Mesenchymal stem cell (in vitro differentiated cells and primary cell): ENCODE measurements at places on chromosomes 2 and 18.

DNA sequence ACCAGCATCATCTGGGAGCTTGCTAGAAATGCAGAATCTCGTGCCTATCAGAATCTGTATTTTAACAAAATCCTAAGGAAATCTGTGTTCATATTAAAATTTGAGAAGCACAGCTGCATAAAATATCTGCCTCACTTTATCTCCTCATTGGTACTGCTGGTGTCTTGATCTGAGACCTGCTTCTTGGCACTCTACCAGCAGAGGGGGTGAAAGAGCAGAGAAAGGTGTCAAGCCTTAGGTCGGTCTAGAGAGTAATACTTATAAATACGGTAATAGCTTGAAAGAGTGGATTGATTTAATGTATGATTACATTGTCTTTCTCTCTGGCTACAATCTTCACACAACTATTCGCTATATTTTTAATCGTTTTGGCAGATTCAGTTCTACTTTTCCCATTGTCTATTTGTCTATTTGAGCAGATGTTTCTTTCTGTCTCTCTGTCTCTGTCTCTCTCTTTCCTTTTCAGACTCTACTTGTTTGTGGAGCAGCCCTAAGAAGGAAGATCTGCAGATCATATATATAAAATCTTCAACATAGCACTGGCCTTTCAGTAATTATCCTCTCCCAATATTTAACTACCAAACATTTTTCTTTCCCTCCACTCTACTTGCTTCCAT, 1.7 kb upstream of the GCG start:
- DNase-seq: peak; percentile 69

GRCh38 chr2:133819906-133820305, 251.6 kb upstream of the NCKAP5 start:
- no peak for DNase-seq

GRCh38 chr18:8397034-8397433, 212.2 kb upstream of the RAB12 start:
- DNase-seq: no peak

DNA sequence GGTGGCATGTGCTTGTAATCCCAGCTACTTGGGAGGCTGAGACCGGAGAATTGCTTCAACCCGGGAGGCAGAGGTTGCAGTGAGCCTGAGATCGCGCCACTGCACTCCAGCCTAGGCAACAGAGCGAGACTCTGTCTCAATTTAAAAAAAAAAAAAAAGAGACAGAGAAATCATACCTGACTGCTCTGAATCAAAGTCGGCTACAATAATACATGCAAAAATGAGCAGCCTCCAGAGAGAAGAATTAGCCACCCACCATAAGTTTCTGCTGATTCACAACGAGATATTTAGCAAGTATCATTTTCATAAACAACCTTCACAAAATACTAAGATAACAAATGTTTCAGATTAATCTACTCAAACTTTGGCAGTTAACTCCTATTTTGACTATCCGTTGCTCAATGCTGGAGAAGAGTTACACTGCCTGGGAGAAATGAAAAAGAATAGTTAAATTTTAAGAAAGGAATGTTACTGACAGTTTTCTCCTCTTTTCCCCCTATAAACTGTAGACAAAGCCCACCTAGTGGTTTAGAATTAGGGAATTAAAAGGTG, 1.5 kb downstream of the OSBPL1A start:
- no peak for DNase-seq

GRCh38 chr2:233833345-233833744, 21.0 kb downstream of the HJURP start:
- no peak for DNase-seq

DNA sequence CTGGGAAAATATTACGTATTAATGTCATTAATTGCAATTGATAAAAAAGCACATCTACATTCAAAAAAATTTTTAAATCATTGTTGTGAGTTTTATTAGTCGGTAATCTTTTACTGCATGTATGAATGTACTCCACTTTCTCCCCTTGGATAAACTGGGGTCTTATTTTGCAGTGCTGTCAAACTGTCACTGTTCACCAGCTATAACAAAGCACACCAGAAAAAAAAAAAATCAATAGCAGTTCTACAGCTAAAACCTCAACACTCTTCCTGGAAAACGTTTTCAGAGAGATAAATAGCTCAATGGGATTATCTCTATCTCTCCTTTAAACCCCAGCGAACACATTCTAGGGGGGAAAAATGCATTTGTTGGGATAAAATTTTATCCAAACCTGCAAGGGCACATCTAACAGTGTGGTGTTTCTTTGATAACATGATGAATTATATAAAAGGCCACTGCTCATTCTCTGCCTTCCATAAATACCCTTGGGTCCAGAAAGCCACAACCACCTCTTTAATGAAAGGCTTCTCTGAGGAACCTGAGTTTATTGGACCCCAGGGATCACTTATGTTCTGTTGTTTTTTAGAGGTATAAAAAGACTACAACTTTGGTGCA, 219.9 kb downstream of the CDH20 start:
- DNase-seq: no peak

DNA sequence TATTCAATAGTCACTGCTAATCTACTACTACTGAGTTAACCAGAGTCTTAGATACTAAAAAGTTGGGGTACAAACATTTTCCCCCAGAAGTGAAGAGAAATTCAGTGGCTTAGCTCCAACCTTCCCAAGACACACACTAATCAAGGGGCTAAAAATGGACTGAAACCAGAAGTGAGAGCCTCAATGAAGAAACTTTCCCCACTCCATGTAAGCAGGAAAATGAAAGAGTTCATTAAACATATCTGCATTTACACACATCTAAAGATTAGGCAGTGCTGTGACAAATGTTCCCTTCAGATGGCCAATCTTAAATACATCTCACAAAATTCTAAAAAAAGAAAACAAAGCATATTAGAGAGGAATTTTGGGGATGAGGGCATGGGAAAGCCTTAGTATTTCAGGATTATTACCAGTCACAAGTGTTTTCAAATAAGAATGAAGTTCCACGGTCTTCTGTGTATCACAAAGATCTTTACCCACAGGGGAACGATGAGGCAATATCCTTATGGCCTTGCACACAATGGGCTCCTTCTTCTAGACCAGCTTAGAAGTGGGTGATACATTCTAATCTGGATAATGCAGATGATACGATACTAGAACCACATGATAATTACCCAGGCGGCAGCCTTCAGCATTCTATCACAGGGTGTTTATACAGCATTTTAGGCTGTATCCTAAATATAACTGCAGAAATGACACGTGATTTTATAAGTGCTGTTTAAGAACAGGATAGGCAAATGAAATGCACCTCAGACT, 17.1 kb downstream of the ANKRD44 start:
- no peak for DNase-seq

GRCh38 chr2:105397025-105397722, 1.7 kb downstream of the FHL2 start:
- no peak for DNase-seq

- no peak for DNase-seq
Measured at GRCh38 chr2:121363632-121364420, 78.8 kb upstream of the TFCP2L1 start.

- no peak for DNase-seq
Measured at GRCh38 chr18:54790109-54790508, 38.2 kb upstream of the RAB27B start.

DNA sequence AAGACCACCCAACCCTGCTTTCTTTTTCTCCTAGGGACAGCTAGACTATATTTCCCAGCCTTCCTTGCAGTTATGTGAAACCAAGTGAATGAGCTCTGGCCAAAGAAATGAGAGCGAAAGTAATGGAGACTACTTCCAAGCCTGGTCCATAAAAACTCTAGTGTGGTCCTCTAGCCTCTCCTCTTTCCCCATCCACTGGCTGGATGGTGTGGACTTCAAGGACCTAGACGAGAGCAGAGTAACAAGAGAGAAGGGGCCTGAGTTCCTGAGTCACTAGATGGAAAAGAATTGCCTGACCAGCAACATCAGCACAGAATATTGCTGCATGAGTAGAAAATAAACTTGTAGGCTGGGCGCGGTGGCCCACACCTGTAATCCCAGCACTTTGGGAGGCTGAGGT, 2.9 kb upstream of the TMSB10 start:
- DNase-seq: no peak

DNA sequence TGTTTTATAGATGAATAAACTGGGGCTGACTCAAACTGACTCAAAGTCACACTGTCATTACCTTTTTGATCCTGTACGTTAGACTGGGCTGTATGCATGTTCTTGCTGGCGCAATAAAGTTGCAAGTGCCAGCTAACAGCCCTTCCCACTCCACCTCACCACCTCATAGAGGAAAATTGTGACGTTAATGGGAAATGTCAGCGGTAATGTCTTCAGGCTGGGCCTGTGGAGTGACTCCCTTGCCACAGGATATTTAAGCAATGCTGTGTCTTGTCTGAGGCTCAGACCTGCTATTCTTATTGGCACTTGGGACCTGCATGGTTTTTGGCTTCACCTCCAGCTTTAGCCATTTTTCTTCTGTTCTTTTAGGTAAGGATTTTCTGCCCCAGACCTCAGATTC, 25.2 kb upstream of the CASP10 start:
- DNase-seq: peak; percentile 23

DNA sequence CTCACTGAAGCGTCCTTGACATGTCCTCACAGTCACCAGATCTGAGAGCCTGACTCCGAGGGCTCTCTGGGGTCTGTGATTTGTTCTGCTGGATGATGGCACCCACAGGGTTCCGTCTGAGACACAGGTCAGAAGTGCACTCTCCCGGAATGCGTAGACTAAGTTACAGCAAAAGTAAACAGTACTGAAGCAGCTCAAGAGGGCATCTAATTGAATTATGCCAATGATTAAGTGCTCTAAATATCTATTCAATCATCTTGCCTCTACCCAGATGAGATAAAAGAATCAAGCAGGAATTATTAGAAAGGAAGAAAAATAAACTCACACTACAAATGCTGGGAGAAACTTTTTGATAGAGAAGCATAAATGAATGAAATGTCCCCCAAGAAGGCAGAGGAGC, 544.1 kb downstream of the SOX11 start:
- no peak for DNase-seq

- DNase-seq: no peak
Measured at GRCh38 chr2:240481720-240482119, 46.3 kb downstream of the GPC1 start.

DNA sequence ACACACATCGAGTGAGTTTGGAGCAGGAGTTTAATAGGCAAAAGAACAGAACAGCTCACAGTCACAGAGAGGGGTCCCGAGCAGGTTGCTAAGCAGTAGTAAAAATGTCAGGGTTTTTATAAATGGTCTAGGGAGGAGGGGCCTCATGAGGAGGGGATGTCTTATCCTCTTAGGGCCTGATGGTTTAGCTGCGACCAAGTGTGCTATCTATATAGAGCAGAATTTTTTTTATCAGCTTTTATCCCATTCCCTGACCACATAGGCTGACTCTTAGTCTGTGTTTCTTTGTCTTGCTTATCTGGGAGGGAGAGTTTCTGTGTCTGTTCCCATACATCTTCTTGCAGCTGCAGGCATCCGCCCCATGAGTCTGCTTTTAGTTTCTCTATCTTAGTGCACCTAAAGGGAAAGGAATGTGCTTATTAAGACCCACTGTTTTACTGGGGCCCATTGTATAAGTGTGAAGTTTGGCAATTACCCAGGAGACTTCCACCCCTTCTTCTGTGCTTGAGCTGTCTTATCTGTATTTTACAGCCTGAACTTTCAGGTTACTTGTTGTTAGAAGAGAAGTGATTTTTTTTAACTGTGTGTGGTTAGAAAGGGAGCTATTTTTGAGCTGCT, 30.4 kb upstream of the GMCL1 start:
- peak; percentile 72 for DNase-seq

GRCh38 chr2:23534771-23535170, 149.8 kb downstream of the KLHL29 start:
- DNase-seq: no peak

GRCh38 chr18:59769129-59769865, 72.1 kb upstream of the CCBE1 start:
- DNase-seq: no peak

DNA sequence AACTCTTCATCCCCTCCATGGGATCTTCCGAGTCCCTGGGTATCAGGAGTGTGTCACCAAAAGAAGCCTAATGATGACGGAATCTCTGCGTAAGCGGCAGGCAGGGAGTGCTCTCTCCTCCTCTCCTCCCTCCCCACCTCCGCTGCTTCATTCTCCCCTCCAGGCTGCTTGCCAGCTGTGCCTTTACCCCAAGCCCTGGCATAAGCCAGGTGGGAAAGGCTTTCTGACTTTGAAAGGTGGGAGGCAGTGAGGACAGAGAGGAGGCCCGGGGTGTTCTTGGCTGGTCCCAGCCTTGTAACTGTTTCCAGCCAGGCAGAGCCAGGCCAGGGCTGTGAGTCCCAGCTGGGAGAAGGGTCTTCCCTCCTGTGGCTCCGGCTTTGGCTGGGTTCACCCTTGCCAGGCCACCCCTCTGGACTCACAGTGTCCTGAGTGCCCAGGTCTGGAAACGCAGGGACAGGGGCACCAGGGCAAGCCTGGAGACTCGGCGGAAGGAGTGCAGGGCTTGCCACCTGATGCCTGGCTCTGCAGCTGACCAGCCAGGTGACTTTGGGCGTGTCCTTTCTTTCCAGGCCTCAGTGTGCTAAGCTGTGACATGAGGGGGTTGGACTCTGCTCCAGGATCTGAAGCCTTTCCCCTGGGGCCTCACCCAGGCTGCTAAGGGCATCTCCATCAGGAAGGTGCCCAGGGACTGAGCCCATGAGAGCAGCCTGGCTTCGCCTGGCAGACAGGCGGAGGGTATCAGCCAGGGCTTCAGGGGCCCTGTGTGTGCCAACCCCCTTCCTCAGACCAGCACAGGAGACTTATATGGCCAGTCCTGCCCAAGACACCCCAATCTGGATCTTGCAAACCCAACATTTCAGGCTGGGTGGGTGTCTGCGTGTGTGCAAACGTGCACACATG, 32.7 kb upstream of the HPCAL1 start:
- DNase-seq: no peak

DNA sequence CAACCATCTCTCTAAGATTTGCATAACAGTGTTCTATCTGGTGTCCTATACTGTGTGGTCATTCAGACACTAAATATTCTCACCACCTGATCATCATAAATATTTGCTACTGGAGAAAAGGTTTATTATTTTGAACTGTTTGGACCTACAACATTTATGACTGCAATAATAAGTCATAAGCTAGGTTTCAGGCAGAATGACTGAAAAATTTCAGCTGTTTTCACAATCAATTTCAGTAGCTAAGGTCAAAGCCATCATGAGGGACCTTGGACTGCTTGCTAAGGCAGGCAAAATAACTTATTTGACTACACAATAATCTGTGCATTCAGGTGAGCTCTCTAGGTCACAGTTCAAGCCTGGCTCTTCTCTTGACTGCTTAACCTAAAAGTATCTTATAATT, 425.5 kb upstream of the CDH2 start:
- DNase-seq: no peak

GRCh38 chr2:238290091-238290509, 1.7 kb upstream of the PER2 start:
- peak; percentile 33 for DNase-seq

GRCh38 chr2:55732854-55733253, 39.2 kb upstream of the PNPT1 start:
- DNase-seq: no peak

- DNase-seq: no peak
Measured at GRCh38 chr18:74533666-74534065, 634 bp upstream of the CNDP1 start.
